Stimulated activated CD8-positive, alpha-beta memory T cell treated with anti-CD3 and anti-CD28 coated beads, Interleukin-15, amount 100 ng/mL, for 48 hours (primary cell): ENCODE measurements at places on chromosomes 1 and 21.
A peak's percentile ranks its signal among the peaks of the same experiment; 100 is the strongest.

DNA sequence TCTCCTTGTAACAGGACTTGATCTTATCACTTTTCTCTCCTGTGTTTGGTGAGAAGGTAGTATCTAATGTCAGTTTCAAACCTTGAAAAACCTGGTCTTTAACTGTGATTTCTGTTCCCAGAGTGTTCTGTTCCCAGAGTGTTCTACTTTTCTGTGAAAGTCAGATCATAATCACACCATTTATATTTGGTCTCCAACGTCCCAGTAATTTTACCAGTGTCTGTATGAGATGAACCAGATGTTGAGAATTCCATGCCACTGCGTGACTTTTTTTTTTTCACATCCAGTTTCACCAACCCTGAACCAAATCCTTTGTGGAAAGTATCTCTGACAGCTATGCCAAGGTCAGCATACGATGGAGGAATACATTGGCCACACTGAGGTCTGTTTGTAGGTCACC is 365.2 kb downstream of the USP25 start:
- DNase-seq, result no peak

DNA sequence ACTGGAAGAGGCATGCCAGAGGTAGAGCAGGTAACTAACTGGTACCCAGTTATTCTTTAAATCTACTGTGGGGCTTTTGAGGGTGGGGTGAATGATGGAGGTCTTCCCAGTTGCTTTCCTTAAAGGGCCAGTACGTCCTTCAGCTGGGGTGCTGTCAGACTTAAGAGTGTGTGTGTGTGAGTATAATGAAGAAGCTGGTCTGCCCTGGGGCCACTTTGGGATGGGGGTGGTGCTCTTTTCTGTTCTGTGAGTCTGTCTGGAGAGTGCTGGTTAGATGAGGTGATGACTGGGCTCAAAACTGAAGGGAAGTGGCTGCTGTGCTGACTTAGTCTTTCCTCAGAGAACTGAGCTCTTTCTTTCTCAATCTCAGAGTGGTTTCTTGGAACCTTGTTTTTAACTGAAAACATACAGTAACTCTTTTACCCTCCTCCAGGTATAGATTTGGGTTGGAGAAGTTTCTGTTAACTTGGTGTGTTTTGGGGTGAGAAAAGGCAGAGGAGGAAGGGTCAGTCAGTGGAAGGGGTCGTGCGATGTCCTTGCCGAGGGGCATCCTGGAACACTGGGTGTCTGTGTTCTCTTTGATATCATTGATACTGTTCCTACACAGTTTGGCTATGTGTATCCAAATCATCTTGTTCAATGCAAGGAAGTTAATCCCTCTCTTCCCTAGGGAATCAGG is 746 bp downstream of the MACF1 start:
- peak; percentile 61 for DNase-seq

DNA sequence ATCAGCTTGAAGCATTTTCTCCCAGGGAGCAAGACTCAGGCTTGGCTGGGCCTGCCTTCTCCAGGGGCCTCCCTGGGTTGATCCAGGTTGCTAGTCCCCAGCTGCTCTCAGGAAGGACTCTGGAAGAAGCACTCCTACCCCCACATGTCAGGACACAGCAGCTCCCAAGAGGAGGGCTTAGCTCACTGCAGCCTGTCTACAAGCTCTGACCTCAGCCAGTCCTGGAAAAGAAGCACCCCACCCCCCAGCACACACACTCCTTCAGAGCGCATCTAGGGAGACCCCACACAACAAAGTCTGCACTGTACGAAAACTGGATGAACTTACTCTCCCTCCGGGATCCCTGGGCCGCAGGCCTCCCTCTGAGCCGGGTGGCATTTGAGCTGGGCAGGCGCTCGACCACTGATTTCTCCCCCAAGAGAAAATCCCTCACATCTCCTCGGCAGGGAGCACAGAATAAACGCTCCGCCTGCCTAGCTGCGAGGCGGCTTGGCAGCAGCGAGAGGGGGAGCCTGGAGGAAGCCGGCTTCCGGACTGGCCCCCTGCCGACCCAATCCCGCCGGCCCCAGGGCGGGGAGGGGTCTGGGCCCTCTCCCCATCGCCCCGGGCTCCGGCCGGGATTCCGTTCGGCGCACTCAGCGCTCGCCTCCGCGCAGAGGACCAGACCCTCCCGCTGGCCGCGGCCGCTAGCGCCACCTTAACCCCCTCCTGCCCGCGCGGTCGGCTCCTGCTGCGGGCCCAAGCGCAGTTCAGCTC is at the start of gene KCNA2:
TSS of gene KCNA2 (minus strand) at position 458 of the 756 bp plus-strand sequence. CDS start 1,576 bp downstream, outside the sequence.
- no peak for DNase-seq

DNA sequence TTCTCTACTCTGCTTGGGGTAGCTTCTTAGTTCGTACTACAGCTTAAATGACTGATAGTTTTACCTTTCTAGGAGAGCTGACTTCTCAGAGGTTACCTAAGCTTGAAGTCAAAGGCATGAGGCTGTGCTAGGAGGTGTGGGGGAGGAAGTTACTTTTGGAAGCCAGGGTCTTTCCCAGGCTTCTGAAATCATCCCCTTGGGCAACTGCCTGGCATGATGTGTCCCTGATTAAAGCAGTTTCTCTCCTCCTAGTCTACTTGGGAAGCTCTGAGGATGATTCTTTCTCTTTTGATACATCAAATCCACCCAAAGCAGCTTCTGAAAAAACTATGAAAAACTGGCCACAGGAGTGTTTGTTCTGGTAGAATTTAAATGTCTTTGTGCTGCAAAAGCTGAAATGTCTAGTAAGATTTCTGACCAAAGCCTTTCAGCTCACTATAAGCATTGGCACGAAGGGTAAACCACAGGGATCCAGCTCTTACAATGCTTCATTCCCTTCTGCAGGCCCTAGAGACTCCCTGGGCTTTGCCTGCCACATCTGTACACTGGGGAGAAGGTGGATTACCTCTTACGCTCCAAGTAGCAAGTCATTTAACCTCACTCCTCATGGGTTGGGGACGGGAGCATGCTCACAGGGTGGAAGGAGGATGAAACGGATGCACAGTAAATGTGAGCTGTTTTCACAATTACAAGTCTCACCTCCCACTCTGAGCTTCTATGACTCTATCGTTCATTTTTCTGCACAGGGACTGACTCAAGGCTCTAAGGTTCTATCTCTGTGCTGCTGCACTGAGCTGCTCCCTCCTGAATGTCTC is 59.6 kb downstream of the RUNX1 start:
- peak; percentile 66 for DNase-seq

DNA sequence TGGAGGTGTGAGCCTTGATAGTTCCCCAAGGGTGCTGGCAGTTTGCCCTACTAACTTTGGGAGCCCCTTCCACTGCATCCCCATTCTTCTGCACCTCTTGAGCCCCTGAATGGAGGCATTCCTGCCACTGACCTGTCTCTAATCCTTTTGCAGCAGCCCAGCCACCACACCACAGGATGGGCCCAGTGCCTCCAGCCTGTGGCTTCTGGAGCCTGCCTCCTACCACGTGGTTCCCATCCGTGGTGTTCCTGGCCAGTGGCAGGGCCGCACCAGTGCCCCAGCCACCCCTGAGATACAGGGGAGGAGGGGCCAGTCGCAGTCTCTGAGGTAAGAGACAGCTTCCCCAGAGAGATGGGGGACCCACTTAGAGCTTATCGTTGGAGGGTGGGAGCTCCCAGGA is 14.4 kb downstream of the INAVA start:
- no peak for DNase-seq

DNA sequence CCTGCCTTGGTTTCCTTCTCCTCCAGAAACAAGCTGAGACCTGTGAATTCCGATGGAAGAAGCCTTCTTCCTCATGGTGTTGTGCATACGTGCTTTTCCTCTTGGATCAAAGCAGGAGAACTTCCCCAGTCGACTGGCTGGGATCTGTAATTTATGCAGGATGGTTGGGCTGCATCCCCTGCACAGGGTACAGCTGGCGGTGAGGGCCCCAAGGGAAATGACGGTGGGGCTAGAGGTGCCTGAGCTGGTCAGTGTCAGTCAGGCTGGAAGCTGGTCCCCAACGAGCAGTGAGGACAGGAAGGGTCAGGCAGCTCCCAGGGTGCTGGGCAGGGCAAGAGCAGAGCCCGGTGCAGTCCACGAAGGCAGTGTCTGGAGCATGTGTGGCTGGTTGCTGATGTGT is 106.7 kb downstream of the CNIH3 start:
- DNase-seq, result no peak

GRCh38 chr1:151988405-151988923 is 5.2 kb downstream of the S100A10 start:
- no peak for DNase-seq

- no peak for DNase-seq
These were observed 392 bp upstream of the DMRTA2 start for GRCh38 chr1:50423670-50424000.

GRCh38 chr1:2501041-2501819 is 25.1 kb downstream of the PLCH2 start:
- no peak for DNase-seq

DNA sequence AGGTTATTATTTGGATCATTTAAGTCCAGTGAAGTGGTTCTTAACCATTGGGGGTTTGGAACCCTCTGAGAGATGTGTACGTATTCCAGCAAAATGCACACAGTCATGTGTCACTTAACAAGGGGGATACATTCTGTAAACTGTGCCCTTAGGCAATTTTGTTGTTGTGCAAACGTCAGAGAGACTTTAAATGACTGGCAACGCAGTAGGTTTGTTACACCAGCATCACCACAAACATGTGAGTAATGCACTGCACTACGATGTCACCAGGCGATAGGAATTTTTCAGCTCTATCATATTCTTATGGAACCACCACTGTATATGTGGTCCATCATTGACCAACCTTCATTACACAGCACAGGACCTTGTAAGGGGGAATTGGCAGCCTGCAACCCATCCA is 11.9 kb downstream of the AHCYL1 start:
- DNase-seq, result no peak

DNA sequence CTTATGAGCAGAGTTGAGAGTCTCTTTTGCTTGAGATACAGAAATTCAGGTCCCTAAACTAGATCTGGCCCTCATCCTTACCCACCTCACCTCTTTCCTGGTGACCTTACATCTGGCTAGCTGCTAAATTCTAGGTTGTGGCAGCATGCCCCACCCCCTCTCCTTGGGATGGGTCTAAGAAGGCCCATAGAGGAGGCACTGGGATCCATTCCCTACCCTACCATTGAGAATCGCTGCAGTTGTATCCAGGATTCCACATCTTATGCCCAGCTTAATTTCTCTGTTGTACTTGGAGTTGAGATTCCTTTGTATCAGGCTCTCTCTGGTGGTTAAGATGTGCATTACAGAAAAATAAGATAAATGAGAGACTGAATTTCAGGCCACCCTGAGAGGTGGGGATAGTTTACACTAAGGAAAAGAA is 9.5 kb upstream of the TMEM39B start:
- DNase-seq, result no peak

DNA sequence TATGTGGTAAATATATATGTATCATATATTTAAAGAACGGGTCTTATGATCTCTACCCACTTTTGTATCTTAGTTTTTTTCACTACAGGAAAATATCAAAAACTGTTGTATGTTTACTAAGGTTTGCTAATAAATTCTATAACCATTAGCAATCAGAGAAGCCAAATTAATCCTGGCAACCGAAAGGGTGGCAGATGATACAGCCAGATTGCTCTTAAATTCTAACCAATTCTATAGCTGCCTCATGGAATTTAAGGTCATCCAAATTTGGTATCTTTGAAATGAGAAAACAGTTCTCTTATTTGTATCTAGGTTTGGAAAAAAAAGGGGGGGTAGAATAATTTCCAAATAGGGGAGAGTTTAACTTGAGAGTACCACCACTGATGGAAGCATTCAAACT is 591.2 kb downstream of the SMYD3 start:
- DNase-seq, result no peak

- DNase-seq, result no peak
These were observed 960 bp downstream of the MX2 start for GRCh38 chr21:41362605-41363369.

GRCh38 chr1:243335292-243335691 is 79.5 kb downstream of the SDCCAG8 start:
- no peak for DNase-seq

- no peak for DNase-seq
These were observed 140.7 kb upstream of the VAMP3 start for GRCh38 chr1:7630378-7630777.

- no peak for DNase-seq
These were observed 100.2 kb upstream of the GNG4 start for GRCh38 chr1:235749755-235750300.

- DNase-seq, result no peak
These were observed 153.9 kb downstream of the PEX14 start for GRCh38 chr1:10628685-10629084.

DNA sequence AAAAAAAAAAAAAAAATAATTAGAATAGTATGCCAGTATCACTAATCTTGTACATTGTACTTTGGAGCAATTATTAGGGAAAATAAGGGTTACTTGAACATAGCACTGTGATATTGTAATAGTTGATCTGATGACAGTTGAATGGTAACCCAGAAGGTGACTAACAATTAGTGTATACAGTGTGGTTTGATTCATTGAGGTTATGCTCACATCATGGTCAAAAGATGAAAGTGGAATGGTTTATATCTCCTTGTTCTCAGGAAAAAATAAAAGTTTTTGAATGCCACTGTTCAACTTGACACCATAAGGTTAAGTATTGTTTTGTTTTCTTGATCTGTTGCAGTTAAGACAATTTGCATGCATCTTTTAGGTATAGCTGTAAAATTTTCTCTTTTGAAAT is 87.0 kb downstream of the GPR52 start:
- no peak for DNase-seq

DNA sequence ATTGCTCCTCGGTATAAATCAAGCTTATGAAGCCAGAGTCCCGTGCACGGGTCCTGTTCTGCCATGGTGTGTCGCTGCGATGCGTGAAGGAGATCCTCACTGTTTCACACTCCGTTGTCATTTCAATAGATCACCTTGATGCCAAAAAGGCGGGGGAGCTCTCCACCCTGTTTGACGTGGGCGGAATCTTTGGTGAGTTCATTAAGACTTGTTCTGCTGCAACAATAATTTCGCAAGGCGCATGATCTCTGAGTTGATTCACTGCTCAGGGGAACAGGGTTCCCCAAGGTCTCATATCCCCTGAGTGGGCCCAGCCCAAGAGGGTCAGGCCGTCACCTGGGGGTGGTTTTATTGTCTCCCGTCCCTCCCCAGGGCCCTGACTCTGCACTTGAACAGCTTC is 50.0 kb downstream of the SLC37A1 start:
- no peak for DNase-seq

GRCh38 chr1:225875044-225875815 is 7.0 kb downstream of the TMEM63A start:
- DNase-seq, result no peak

DNA sequence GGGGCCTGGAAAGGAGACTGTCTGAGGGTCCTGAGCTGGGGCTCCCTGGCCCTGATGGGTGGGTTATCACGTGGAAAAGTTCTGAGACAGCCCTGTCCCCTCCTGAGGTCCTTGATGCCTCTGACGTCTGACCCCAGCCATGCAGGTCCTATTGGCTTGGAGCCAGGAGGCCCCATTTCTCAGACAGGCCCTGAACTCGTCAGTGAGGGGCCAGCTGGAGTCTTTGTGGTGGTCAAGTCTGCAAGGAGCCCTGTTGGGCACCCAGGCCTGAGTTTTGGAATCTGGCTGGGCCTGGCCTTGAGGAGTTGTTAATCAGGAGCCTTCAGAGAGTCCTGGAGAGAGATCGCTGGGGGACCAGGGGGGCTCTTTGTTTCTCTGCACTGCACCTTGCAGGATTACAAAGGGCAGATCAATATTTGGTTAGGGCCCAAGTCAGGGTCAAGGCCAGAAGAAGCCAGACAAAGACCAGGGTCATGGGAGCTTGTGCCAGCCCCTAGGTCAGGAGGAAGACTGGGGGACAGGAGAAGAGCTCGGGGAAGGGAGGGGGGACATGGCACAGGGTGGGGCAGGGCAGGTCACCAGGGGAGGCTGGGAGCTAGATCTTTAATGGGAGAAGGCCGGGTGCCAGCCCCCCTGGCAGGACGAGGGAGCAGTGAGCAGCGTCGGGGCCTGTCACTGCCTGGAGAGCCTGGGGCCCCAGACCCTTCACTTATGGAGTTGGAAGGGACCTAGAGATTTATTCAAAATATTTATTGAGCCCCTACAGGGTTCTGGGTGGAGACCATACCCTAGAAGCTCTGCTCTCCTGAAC is 83.2 kb downstream of the PTPRU start:
- no peak for DNase-seq
